ENCODE measurements at places on chromosomes 16 and 17.

DNA sequence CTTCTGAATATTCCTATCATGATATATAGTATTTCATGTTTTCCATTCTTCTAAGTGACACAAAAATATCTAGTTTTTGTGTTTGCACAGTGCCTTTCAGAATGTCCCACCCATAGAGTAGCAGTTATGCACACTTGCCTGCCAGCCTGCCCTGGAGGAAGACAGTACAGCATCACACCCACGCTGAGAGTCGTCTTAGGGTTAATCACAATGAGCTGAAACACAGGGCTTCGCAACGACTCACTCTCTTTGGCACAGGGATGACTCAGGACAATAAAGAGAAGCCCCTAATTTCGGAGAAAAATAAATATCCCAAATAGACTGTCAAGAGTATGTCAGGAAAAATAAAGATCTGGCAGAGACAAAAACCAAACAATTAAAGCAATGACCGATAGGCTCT, 11.6 kb upstream of the NDUFAB1 start:
- DNase-seq = no peak

GRCh38 chr17:1294157-1294717, 14.8 kb downstream of the TRARG1 start:
- peak; percentile 78 for DNase-seq

- no peak for DNase-seq
Measured at GRCh38 chr17:57756951-57757350, 11.9 kb upstream of the CCDC182 start.

DNA sequence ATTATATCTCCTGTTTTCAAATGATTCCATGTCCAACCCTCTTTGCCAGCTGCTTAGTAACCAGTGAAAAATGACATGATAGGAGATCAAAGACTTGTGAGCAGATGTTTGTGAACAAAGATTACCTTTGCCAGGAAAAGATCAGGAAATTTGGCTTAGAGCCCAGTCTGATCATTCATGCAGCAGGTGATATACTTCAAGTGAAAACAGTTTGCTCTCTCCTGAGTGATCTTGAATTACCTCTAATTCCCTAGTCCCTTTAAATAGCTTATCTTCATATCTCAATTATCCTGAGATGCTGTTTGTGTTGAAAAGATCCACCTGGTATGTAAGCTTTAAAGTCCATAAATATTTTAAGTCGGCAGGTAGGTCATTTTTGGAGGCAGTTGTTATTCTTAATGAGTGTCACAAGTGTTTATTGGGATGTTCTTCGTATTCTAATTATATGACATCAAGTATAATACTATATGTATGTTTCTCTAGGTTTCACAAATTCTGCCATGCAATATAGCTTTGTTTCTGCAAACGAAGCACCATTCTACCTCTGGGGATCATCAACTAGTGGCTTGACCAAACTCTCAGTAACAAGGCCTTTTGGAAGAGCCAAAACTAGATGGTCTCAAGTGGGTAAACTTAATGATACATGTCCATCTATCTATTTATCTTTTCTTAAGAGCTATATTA, 13.2 kb upstream of the VPS35L start:
- DNase-seq = no peak

DNA sequence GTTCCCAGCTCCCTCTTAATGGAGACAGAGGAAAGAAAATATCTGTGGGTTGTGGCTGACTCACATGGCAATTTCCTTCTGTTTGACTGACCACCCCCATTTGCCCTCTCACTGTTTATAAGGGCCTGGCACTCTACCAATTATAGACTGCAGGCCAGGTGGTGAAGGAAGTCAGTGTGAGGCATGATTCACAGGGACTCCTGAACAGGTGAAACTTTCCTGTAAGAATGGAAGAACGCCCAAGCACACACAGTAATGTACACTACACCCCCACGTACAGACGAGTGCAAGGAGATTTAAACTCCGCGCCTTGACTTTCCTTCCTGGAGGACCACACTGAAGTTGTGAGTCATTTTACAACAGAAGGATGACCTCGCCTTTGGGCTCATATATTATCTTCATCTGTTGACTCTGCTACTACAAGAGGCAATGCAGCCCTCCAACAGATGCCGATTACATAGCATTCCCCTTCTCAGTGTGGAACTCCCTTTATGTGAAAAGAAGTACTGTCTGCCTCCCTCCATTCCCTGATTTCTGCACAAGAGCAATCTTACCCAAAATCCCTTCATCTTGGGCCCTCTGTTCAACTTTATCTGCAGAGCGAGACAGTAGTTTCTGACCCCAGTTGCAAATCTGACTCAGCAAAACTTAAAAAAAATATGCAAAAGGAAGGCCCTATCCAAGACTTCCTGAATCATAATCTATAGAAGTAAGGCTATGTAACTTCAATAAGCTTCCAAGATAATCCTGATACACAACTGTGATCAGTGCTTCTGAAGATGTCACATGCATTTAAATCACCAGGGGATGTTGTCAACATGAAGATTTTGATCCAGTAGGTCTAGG, 163.6 kb downstream of the SHISA6 start:
- no peak for DNase-seq

DNA sequence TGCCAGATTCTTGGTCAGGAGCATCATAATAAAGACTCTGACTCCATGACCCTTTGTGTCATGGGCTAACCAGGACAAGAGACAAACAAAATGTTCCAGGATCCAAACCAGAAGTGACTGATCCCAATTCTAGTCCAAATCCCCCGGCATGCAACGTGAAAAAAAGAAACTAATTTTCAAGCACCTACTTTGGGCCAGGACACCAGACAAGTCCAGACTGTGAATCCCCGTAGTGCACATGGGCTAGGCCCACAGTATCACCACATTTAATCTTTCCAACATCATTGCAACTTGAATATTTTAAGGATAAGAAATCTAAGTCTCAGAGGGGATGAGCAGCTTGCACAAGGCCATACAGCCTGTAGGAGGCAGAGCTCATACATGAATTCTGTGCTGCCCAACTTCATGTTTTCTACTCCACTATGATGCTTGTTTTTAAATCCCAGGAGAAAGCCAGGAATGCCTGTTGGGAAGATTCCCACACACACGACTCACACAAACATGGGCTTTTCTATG, 365.7 kb downstream of the NPIPA8 start:
- DNase-seq = no peak

DNA sequence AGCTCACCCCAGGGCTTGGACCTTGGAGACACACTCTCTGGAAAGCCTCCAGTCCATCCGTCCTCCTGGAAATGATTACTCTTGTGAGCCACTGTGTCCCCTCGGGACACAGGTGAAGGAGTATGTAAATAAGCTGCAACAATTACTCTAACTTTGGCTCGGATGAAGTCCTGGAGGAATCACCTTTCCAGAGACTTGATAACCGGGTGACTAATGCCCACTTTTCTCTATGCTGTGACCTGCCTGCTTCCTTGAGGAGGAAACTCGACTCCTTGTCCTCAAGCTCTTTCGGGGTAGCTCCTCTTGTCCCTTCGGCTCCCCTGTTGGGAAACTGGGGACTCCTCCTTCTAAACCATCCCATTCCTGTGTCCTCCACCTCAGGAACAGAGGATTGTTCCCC, at the start of gene OR1A1:
Gene OR1A1, plus strand, starts transcription at position 301 of the 400 bp plus-strand sequence. CDS start 7,954 bp downstream, outside the sequence.
- no peak for DNase-seq

GRCh38 chr16:87541147-87541871, 48.5 kb upstream of the ZCCHC14 start:
- no peak for DNase-seq

GRCh38 chr16:8963010-8963820, 491 bp downstream of the USP7 start:
- no peak for DNase-seq

GRCh38 chr17:30237296-30238002, 2.0 kb upstream of the SLC6A4 start:
- peak; percentile 51 for DNase-seq

- peak; percentile 74 for DNase-seq
Measured at GRCh38 chr16:67393111-67393787, at the start of gene TPPP3. TPPP3 (minus strand) TSS chr16:67393498; CDS start chr16:67391111, 2,387 bp downstream.

- peak; percentile 81 for DNase-seq
Measured at GRCh38 chr17:4485676-4486646, 12.7 kb upstream of the SPNS2 start.

DNA sequence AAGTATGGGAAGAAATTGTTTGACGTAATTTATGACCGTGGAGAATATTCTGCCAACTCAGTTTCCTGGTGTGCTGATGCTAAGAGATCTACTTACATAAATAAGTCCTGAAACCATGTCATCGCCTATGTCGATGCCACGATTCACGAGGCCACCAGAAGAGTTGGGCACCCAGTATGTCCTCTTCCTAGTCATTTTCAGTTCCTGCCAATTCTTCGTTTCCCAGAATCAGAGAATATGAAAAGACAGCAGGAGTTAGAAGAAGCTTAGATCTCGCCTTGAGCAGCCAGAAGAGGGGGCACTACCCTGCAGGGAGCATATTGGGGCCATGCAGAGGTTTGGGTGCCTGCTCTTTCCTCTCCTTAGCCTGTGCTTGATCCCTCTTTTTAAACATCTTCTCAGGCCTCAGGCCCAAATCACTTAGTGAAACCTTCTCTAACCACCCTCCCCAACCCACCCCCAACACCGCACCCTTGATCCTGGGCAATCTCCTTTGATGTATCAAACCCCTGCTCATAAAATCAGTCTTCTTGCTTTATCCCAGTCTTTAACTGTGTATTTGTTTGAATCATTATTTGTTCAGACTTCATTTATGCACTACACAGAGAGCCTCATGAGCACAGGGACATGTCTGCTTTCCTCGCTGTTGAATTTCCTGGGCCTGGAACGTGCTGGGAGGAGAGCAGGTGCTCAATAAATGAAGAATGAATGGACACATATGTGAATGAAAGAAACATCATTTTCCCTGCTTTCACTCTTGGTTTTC, 12.2 kb upstream of the LONP2 start:
- peak; percentile 57 for DNase-seq

DNA sequence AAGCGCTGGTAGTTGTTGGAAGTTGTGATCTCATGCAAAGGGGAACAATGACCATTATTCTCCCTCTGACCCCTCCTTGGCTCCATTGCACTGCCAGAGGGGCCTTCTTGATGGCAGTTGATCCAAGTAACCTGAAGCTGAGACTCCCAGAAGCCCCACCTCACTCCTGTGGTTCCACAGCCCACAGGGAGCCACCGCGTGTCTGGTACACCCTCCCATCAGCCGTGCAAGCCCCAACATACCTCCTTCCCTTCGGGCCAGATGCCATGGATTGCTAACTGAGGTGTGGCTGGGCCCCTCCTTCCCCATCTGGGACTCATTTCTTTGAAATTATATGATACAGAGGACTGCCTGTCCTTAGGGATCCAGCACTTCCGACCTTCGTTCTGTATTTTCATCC, 17.8 kb downstream of the SAP30BP start:
- no peak for DNase-seq

DNA sequence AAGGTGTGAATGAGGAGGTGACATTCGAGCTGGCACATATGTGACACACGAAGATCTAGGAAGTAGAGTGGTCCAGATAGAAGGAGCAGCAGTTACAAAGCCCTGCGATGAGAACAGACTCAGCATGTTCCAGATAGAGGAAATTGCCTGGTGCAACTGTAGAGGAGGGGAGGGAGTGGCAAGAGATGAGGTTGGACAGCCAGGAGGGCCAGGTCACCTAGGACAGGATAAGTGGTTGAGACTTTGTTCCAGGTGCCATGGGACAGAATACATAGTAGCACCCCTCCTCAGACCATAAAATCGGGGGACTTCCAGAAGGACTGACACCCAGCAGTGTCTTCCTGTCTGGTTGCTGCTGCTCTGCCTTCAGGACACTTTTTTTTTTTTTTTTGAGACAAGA, 11.0 kb upstream of the CENPT start:
- no peak for DNase-seq

GRCh38 chr16:48121276-48121675, 34.5 kb downstream of the ABCC12 start:
- no peak for DNase-seq

- no peak for DNase-seq
Measured at GRCh38 chr17:65550758-65551157, 10.7 kb downstream of the AXIN2 start.

- DNase-seq = no peak
Measured at GRCh38 chr17:56172517-56172982, 19.3 kb downstream of the ANKFN1 start.

DNA sequence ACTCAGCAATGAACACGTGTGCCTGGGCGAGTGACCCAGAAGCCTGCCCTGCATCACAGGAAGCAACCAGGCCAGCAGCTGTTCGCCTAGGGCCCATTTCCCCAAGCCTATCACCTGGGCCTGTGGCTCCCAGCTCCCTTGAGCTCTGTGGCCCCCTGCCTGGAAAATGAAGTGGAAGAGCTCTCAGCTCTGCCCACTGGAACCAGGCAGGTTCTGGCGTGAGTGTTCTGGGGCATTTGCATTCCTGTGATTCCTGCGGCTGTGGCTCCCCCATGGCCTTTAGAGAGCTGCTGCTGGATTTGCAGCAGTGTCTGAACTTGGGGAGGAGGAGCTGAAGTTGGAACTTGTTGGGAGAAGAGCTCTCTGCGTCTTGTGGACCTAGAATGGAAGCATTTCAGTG, 22.8 kb downstream of the PGS1 start:
- DNase-seq = no peak

- peak; percentile 84 for DNase-seq
Measured at GRCh38 chr17:78774956-78775571, 7.0 kb downstream of the CYTH1 start.

- DNase-seq = no peak
Measured at GRCh38 chr17:80965606-80966005, 26.0 kb upstream of the CHMP6 start.

- DNase-seq = no peak
Measured at GRCh38 chr17:14780097-14780651, 479.3 kb downstream of the HS3ST3B1 start.

GRCh38 chr16:88769617-88770460, 15.2 kb downstream of the PIEZO1 start:
- no peak for DNase-seq

DNA sequence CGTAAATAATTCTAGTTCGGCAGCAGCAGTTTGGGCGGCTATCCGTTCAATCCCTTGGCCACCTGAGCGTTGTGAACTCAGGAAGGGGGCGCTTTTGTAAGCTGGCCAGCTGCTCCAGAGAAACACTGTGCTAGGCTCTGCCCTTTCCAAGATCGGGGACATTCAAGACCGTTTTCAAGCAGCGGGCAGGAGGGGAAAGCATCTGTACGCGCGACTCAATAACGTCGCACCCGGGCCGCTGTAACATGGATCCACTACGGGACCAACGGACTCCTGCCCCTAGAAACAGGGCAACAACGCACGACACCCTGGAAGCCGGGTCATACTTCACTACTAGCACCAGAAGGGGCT, 463 bp downstream of the TOP2A start:
- no peak for DNase-seq

GRCh38 chr17:4365628-4366326, 698 bp downstream of the UBE2G1 start:
- DNase-seq = peak; percentile 79
